Aorta (tissue), 5 donors: ENCODE measurements at places on chromosomes 4 and X. TPM values are rescaled to one million over a fixed set of nuclear protein-coding genes. Genes with fewer than 3 reads are reported as not detected.

The STAP1 gene
- total RNA-seq, result 0.33 TPM

The SPARCL1 gene
- total RNA-seq, result 1,343 TPM

The SPATA4 gene
- not detected for total RNA-seq

The MSMO1 gene
- 23.4 TPM for total RNA-seq

The KLB gene
- not detected for total RNA-seq

The REST gene
- total RNA-seq, result 39.1 TPM

The SPANXA1 gene
- not detected for total RNA-seq

The ZDHHC15 gene
- total RNA-seq, result 3.1 TPM

The KDM6A gene
- 42.3 TPM for total RNA-seq

The BCLAF3 gene
- 22.0 TPM for total RNA-seq

The OFD1 gene
- 34.6 TPM for total RNA-seq

The SLC6A14 gene
- not detected for total RNA-seq

The CCKAR gene
- total RNA-seq, result not detected

The PLAC8 gene
- total RNA-seq, result 3.5 TPM

The RNF150 gene
- total RNA-seq, result 18.4 TPM

The HTATSF1 gene
- 28.1 TPM for total RNA-seq
